ENCODE measurements at places on chromosomes 4 and X.

DNA sequence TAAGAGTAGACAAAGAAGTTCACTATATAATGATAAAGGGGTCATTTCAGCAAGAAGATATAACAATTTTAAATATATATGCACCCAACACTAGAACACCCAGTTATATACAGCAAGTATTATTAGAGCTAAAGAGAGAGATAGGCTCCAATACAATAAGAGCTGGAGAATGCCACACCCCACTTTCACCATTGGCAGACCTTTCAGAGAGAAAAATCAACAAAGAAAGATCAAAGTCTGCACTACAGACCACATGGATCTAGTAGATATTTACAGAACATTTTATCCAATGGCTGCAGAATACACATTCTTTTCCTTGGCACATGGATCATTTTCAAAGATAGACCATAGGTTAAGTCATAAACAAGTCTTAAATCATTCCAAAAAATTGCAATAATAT lies 479.7 kb upstream of the DIAPH2 start:
- no peak for DNase-seq

GRCh38 chr4:173318648-173319211 lies 15.4 kb downstream of the HMGB2 start:
- DNase-seq = no peak

GRCh38 chr4:98747393-98748091 lies 89.1 kb upstream of the TSPAN5 start:
- DNase-seq = peak; percentile 19

- DNase-seq = no peak
Measured at GRCh38 chrX:38672646-38673045, 111.3 kb downstream of the TSPAN7 start.

GRCh38 chr4:176306837-176307665 lies 12.7 kb upstream of the SPCS3 start:
- no peak for DNase-seq

- no peak for DNase-seq
Measured at GRCh38 chr4:113815826-113816225, 54.3 kb upstream of the CAMK2D start.

- DNase-seq = peak; percentile 63
Measured at GRCh38 chr4:170007113-170007512, 19.1 kb downstream of the MFAP3L start.

- DNase-seq = no peak
Measured at GRCh38 chr4:100833906-100834305, 316.1 kb upstream of the EMCN start.

DNA sequence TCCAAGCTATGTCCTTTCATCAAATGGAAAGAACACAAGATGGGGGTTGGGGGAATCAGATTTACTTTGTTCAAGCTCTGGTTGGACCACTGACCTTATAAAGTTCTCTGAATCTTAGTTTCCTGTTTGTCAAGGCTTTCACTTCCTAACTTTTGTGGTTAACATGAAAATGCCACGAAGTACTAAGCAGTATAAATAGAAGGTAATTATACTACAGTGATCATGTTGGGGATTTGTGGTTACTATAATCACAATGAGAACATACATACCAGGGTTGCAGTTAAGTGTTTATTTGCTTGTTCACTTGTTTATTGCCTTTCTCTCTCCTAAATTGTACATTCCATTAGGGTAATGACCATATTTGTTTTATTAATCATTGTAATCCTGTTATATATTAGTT lies 53.2 kb downstream of the SPRY1 start:
- no peak for DNase-seq

DNA sequence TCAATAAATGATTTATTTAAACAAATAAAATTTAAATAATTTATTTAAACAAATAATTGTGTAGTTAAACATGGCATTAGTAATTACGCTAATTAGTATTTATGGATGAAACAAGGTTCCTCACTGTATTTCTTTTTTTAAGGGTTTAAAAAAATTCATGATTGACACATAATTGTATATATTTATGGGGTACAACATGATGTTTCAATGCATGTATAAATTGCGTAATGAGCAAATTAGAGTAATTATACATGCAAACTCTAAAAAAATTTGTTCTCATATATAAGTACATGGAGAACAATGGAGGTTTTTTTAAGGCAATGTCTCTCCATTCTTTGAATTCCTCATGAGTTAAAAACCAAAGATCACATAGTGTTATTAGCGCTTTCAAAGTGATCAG lies 115.7 kb upstream of the KLF3 start:
- DNase-seq = no peak

- DNase-seq = peak; percentile 74
Measured at GRCh38 chr4:16916719-16917337, 18.4 kb upstream of the LDB2 start.

DNA sequence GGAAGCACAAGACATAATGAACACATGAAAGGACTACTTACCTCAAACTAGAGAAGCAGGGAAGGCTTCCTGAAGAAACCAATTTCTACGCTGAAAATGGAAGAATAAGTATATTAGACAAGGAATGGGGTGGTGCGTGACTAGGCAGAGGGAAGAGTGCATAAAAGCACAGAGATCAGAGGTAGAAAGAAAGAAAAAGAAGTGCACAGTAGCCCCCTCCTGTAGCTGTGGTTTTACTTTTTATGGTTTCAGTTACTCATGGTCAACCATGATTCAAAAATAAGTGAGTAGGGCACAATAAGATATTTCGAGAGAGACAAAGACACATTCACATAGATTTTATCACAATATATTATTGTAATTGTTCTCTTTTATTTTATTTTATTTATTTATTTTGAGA lies 934.5 kb upstream of the INTU start:
- DNase-seq = no peak

DNA sequence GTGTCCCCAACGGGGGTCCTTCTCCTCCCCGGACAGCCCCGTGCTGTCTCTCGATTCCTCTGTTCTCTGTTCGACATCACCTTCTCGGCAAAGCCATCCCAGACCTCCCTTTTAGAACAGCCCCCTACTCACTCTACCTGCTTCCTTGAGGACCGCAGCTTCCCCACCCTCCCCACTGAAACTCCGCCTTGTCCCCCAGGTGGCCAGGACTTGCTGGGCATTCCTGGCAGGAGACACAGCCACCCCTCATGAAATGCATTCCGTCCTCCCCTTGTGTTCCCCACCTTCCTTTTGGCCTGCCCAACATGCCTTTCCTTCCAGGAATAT lies 34.8 kb upstream of the GPR78 start:
- no peak for DNase-seq

GRCh38 chrX:97638621-97639020 lies 754.9 kb downstream of the RPA4 start:
- DNase-seq = no peak

GRCh38 chr4:11337287-11337686 lies 91.4 kb downstream of the HS3ST1 start:
- no peak for DNase-seq

- DNase-seq = no peak
Measured at GRCh38 chr4:185255868-185256267, 46.5 kb downstream of the SNX25 start.

GRCh38 chrX:1327651-1328304 lies 8.8 kb upstream of the IL3RA start:
- no peak for DNase-seq

GRCh38 chr4:88779431-88779830 lies 81.8 kb upstream of the NAP1L5 start:
- DNase-seq = no peak

DNA sequence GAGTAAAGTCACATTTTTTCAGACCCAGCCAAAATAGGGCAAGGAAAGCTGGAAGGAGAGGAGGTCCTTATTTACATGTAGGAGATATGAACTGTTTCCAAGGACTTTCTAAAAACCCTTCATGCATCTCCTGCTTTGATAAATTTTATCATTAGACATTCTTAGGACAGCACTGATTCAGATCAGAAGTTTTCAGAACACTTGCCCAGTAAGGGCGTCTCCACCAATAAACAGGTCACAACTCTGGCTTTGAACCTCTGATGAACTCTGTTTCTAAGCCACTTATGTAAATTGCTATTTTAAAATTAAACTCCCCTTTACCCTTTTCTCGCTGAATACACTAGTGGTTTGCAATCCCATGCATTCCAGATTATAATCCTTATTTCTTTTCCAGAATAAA lies 505.3 kb upstream of the SLIT2 start:
- DNase-seq = no peak

DNA sequence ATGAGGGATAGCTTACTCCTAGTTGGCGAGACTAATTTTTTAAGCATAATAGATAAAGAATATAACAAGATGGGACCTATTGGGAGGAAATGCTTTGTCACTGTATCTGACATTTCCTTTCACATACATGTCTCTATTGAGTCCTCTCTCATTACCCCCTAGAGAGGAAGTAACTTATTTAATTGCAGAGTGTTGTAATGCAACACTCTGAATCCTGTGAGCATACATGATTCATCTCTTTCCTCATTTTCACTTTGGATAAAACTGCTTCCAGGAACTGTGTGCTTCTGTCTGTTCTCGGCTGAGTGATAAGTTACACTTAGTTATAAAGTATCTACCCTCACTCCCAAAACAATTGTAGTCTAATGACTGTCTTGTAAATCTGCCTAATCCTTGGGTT lies 266.1 kb upstream of the ANXA10 start:
- DNase-seq = no peak

DNA sequence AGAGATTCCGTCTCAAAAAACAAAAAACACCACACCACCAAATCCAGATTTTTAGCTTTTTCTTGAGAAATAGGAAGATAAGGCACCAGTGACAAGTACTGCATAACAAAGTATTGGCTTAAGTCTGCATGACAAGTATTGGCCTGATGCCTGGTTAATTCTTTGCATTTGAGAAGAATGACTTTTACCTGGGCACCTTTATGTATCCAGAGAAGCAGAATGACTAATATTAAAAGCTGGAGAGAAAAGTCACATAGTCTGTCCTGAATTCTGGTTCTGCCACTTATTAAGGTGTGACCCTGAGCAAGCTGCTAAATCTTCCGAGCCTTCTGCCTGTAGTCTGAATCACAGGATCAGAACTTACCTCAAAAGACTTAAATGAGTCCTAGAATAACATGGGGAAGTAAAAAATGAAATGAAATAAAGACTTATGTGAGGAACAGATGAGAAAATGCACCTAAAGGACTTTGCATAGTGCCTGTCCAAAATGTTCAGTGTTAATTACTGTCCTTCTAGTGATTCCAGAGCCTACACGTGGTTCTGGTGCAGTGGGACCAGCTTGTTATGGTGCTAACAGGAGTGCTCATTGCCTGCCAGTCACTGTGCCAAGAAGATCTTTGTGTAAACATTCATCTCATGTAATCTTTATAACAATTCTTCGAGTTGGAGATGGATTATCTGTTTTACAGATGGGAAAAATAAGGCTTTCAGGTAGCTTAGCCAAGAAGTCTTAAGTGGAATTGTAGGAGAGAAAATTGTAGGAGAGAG lies 31.6 kb downstream of the UGDH start:
- DNase-seq = no peak

GRCh38 chrX:40108959-40109287 lies 11.2 kb upstream of the BCOR start:
- peak; percentile 64 for DNase-seq

DNA sequence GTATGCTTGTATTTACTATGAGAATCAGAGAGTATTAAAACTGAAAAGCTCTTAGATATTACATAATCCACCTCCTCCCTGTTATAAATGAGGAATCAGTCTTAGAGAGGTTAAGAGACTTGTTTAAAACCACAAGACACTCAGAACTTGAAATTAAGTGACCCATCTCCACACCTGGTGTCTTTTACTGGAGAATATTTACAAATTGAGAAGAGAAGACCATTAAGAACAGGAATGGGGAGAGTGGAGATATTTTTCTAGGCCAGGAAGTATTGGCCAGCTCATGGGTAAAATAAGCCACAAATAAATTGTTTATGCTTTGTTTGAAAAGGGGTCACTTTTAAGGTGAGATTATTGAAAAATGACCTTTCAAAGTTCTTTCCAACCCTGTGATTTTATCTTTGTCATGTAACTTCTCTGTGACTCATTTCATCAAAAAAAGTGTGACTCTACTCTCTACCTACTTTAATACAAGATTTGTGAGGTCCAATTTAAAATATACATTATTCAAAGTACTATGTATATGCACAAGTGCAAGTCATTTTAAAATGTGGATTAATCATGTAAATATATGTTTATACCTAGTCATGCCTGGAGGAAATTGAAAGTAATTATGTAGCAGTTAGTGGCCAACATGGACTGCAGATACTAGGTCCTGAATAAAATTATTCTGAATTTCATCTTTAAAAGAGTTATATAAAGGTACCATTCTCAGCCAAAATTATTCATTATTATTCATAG lies 15.9 kb upstream of the COX7B2 start:
- DNase-seq = no peak

DNA sequence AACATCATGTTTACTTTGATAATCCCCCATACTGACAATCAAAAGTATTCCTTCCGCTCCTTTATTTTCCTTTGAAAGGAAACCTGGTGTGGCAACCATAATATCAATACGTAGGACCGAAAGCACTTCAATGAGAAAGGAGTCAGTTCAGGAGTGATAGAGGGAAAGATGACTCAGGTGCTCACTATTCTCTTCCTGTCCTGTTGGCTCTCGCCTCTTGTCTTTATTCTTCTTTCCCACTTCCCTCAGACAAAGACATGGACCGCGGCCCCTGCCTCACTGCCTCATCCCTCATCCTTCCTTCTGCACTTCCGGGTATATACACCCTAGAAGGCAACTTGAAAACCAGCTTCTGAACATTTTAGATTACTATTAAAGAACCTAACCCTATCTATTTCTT lies 49.8 kb upstream of the TNIP3 start:
- DNase-seq = no peak

DNA sequence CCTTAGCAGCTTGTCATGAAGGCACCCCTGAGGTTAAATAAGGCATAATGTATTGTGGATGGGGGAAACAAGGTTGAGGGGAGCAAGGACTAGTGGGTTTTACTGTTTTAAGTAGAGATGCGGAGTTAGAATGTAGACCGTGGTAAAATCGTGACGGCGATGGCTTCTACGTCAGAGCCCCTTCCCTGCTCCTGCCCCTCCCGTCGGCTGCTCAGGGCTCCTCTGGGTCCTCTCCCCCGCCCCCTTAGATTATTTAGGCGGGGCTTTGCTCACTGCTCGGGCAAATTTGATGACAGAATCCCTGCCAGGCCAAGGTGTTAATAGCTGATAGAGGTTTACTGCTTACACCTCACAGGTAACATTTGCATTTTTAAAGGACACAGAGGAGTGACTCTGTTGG lies 2.3 kb downstream of the FRMPD3 start:
- DNase-seq = no peak

DNA sequence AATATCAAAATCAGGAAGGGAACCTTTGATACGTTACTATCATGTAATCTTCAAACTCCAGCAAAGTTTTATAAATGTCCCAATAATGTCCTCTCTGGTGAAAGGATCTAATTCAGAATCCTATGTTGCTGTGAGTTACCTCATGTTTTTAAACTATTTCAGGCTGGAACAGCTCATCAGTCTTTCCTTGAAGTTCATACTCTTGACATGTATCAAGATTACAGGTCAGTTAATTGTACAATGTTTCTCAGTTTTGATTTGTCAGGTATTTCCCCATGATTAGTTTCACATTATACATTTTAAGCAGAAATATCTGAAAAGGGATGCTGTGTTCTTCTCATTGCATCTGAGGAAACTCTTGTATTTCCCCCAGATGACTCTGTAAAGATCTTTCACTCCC lies 136.5 kb upstream of the HS3ST1 start:
- no peak for DNase-seq

- DNase-seq = peak; percentile 49
Measured at GRCh38 chr4:6939761-6940743, 30.4 kb downstream of the TBC1D14 start.

- DNase-seq = no peak
Measured at GRCh38 chrX:9327747-9328145, 137.1 kb upstream of the TBL1X start.

- DNase-seq = no peak
Measured at GRCh38 chr4:69731847-69732246, 28.6 kb downstream of the SULT1B1 start.

- no peak for DNase-seq
Measured at GRCh38 chr4:42460043-42460442, 62.8 kb downstream of the SHISA3 start.
